ENCODE measurements at places on chromosomes 1 and 21. TPM values are rescaled to one million over a fixed set of nuclear protein-coding genes. Genes with fewer than 3 reads are reported as not detected.
A peak's percentile ranks its signal among the peaks of the same experiment; 100 is the strongest.

FOXO6 gene
- not detected for total RNA-seq

NMNAT2 gene
- 0.22 TPM for total RNA-seq

GRCh38 chr1:164479242-164479641 is 79.7 kb upstream of the PBX1 start:
- DNase-seq: no peak

- DNase-seq: no peak
Observed at GRCh38 chr1:67991546-67991945, 58.9 kb downstream of the DIRAS3 start.

DNA sequence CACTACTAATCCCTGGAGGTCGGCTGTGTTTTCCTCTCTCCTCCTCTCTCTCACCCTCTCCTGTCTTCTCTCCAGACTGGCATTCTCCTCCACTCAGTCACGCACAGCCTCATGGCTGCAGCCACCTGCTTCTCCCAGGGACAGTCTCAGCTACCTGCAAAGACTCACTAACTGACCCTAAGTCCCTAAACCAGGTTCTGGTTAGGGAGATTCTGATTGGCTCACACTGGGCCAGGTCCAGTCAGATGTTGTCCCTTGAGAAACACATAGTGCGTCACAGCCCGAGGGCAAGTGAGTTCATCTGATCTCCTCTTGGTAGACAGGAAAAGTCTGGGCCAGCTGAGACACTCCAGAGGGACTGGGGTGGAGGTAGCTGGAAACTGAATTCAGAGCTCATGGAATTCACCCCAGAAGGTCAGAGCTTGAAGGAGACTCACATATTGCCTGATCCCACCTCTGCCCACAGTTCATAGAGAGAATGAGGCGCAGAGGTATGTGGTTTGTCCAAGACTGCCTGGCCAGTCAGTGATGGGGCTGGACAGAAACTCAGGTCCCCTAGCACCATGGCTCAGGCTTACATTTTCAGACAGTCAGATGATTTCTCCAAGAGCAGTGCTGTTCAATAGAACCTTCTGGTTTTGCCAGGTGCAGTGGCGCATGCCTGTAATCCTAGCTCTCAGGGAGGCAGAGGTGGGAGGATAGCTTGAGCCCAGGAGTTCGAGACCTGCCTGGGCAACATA is 40.4 kb upstream of the RPL11 start:
- no peak for DNase-seq

DNA sequence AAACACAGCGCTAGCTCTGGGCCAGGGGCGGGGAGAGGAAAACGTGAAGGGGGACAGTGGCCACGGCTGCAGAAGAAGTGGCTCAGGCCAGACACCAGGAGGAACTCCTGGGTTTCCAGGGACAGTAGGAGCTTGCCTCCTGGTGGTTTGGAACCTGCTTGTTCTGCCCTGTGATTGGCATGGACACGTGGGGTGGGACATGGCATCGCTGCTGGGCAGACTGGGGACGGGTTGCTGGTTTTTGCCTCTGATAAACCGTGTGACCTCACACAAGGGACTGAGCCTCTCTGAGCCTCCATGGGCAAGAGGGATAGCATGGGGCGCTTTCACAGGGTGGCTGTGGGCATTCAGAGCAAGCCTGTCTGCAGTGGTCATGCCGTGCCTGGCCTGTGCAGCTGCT is 7.5 kb upstream of the PLCH2 start:
- no peak for DNase-seq

DNA sequence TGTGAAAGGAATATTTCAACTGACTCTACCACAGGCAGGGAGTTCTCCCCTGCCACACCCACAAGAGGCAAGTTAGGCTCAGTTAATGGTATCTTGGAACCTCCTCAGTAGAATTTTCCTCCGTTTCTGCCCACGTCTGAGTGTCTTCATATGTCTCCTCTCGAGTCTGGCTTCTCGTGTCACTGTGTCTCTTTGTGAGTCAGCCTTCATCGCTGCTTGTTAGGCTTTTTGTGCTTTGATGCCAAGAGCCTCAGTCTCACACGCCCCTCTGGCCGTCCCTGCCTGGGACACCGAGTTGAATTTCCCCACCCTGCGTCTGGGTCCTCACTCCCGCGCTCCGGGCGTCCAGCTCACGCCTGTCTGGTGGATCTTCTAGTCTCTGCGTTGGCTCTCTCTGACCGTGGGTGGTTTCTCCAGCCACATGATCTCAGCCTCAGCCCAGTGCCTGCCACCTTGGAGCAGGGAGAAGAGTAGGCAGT is 125.7 kb upstream of the GADD45A start:
- peak; percentile 50 for DNase-seq

Measured in lung microvascular endothelial cell (primary cell).